ENCODE measurements at places on chromosomes 1 and 21.
A peak's percentile ranks its signal among the peaks of the same experiment; 100 is the strongest.

DNA sequence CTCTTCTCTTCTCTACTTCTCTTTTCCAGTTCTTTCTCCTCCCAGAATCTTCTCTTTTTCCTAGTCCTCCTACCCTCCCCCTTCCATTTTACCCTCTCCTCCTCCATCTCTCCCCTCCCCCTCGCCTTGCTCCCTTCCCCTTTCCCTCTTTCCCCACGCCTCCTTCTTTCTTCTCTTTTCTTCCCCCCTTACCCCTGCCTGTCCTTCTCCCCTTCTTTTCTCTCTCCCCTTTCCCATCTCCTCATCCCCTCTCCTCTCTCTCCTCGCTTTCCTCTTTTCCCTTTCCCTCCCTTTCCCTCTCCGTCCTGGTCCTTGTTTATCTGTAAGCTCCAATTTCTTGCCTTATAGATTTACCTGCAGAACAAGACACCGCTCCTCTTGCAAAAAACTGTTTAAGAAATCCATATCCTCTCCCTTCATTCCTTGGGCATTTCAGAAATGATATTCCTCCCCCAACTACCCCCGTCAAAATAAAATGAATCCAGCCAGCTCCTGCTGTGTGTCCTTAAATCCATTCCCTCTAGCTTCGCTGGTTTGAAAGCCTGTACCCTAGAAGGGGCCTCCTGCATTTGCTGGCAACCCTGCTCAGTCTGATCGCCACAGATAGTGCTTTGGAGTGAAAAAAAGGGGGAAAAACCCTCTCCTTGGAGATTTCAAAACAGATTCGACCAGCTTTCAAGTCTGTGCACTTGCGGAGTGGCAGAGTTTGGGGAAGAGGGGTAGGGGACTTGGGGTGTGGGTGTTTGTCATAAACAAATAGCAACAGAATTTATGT is 89.4 kb downstream of the PAPPA2 start:
- DNase-seq = no peak

- peak; percentile 78 for DNase-seq
Measured at GRCh38 chr21:36350282-36350910, 30.4 kb downstream of the MORC3 start.

- no peak for DNase-seq
Measured at GRCh38 chr1:217620814-217621213, 10.1 kb downstream of the GPATCH2 start.

GRCh38 chr1:5793516-5793915 is 198.7 kb downstream of the NPHP4 start:
- DNase-seq = no peak

- no peak for DNase-seq
Measured at GRCh38 chr1:15885269-15885668, 37.8 kb downstream of the SPEN start.

- DNase-seq = no peak
Measured at GRCh38 chr21:42258885-42259407, 40.0 kb downstream of the ABCG1 start.

DNA sequence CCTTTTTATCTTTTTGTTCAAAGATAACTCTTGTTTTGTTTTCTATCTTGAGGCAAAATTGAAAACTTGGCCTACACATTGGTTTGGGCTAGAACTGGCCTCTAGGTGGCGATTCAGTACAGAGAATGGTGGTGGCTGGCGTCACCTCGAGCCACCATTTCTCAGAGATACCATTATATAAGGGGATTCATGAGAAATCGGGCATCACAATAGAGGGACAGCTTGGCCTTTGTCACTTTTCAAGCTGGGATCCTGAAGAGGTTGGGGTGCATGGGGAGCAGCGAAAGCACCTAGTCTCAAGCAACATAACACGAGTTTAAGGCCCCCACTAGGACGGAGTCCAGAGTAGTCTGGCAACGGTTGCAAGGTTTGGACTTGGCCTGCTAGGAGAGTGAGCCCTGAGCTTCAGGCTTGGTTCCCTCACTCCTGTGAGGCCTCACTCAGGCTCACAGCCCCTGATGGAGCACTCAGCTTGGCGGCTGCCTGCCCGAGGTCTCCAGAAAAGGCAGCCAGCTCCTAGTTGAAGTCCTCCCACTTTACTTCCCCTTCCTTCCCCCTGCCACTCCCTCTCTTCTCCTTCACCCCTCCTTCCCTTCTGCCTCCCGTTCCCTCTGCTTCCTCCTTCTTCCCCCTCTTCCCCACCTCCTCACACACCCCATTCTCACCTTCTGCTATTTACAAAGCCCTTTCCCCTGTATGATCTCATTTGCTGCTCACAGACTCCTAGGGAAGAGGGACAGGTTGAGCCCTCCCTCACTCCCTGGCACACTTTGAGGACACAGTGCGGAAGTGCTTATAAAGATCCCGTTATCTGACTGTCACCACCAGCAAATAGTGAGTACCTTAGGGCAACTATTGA is 67.8 kb downstream of the LRIG2 start:
- DNase-seq = peak; percentile 65

DNA sequence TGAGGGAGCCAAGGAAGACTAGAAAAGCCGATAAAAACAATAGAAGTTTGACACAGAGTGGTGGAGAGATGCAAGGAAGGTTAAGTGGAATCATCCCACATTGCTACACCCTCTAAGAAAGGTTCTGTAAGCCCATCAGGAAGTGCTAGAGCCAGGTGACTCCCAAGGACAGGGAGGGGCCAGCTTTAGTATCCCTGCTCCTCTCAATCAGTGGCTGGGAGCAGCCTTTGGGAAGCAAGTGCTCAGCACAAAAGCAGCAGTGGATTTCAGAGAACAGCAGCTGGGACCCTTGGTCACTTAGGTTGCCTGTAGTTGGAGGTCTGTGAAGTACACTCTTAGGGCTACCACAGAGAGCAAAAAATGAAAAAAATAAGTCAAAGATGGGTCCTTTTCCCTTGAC is 42.5 kb downstream of the NME7 start:
- DNase-seq = no peak

DNA sequence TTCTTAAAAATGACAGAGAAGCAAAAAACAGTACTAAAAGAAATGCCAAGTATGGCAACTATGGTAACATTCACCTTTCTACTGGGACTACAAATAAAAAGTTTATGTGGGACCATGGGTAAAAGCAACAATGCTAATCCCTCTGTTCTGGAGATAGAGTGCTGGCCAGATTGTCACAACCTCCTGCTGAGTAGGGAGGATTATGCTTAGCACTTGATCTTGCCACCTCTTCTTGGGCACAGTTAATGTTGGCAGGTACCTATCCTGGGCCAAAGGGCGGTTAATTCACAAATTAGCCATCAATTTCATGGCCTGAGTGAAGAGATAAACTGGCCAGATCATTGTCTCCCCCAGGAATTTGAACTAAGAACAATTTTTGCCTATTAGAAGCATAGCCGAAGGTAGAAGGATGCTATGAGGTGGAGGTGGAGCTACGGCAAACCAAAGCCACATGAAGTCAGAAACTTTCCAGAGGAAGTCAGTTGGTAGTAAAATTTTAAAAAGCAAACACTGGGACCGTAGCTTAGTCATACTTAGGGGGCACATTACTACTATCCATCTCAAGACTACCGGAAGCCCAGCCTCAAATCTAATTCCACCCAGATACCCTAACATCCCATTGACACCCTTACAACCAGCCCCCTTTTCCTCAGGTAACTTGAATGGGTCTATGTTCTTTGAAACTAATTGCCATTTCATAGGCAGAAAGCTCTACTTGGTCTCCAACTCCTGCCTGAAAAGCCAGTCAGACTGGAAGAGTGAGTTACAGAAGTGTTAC is 2.7 kb downstream of the SCYL3 start:
- DNase-seq = no peak

DNA sequence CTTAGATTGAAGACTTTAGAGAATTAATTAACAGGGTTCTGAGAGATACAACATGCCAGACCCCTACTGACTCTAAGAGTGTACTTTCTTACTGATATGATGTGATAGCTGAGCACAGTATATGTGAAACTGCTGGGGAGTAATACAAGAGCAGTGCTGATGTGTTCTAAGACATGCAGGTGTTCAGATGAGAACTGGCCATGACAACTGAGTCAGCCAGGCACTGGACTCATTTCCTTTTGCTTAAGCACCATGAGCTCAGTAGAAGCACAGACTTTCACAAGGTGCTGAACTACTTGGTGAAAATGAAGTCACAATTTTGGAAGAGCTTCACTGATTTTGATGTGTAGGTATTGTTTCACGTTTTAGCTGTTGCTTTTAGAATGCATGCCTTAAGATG is 15.9 kb upstream of the POGZ start:
- DNase-seq = no peak

Measured in EL (cell line).